ENCODE measurements at places on chromosomes 16 and 17.

DNA sequence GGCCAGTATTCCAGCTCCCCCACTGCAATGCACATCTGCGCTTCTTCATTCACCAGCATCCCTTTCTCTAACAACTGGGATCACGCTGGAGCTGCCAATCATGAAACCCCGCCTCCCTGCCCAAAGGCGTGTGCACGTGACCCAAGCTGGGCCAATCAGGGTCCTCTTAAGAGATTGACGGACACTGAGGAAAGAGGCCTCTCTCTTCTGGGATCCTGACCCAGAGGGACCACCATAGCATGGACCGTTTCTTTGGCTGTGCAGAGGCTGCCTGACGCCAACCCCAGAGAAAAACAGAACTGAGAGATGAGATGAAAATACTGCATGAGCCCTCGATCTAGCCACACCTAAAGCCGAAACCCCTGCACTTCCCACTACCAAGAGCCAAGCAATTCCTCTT is 32.0 kb downstream of the COTL1 start:
- no peak for DNase-seq

- no peak for DNase-seq
These were observed 19.9 kb upstream of the TCF25 start for GRCh38 chr16:89853306-89853993.

DNA sequence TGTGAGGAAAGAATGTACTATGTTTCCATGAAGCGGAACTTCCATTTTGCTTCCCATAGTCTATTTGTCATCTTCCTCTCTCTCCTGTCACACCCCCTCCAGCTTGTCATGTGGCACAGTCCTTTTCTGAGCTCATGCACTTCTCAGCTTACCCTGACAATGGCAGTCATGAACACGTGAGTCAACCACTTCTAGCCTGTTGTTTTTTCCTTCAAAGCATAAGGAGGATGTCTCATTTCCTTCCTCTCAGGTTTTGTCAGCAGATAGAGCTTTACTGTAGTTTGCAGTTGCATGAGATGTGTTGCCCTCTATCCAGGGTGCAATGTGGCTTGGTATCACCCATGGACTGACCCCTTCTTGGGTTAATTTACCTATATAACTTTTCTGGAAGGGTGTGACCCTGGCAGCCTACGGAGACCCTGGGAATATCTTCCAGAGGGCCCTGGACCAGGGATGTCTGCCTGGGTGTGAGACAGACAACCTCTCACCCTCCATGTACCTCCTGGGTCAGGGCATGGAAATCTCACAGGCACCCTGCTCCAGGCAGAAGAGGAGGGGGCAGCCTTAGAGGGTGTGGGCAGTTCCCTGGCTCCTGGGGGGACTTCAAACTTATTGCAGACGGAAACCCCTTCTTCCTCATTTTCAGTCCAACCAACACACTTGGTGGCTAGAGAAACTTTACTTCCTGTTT is 4.0 kb upstream of the ZNF267 start:
- DNase-seq: peak; percentile 91

- DNase-seq: no peak
These were observed 17.7 kb upstream of the MNT start for GRCh38 chr17:2418572-2418971.
